Left lobe of liver (tissue), 2 donors: ENCODE measurements at places on chromosomes 11 and 22.

- no peak for DNase-seq
These were observed 547 bp downstream of the PARVG start for GRCh38 chr22:44181033-44181911.

GRCh38 chr11:108825381-108825780, 160.5 kb downstream of the DDX10 start:
- DNase-seq: no peak

DNA sequence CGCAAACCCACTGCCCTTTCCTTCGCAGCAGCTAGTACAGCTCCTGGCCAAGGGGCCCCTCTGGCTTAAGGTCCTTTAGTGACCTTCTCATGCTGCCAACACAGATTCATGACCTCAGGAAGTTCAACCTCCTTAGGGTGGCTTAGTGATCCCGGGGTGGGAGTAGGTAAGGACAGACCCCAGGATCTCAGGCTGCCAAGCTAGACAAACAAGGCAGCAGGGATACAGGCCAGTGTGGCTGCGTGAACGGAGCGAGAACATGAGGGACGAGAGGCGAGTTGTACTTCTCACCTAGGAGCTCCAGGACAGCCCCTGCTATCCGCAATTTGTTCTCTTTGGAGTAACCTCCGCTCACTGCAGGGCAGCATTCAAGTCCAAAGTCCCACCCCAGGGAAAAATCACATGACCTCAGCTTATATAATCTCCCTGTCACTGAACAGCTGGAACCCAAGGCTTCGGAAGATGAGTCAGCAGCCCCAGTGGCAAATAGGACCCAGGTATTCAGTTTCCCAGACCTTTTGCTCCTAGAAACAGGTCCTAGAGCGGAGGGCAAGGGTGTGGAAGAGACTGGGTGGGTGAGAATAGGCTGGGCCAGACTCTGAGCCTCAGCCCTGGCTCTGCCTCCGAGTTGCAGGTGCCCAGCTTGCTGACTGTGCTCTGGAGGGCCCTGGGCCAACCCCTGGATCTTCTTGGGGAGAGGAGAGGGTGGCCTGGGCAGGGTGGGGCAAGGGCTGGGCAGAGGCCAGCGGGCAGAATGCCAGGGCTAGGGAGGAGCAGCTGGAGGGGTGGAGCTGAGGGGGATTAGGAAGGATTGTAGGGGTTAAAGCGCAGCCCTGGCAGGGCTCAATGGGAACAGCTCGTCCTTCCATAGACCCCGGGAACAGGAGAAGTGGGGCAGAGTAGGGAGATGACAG, 13.1 kb downstream of the USP2 start:
- peak; percentile 90 for DNase-seq

GRCh38 chr11:45541693-45542434, 123.6 kb downstream of the CHST1 start:
- no peak for DNase-seq
